NCI-H1694 (cell line): ENCODE measurements at places on chromosomes 1 and 21.
A peak's percentile ranks its signal among the peaks of the same experiment; 100 is the strongest.

DNA sequence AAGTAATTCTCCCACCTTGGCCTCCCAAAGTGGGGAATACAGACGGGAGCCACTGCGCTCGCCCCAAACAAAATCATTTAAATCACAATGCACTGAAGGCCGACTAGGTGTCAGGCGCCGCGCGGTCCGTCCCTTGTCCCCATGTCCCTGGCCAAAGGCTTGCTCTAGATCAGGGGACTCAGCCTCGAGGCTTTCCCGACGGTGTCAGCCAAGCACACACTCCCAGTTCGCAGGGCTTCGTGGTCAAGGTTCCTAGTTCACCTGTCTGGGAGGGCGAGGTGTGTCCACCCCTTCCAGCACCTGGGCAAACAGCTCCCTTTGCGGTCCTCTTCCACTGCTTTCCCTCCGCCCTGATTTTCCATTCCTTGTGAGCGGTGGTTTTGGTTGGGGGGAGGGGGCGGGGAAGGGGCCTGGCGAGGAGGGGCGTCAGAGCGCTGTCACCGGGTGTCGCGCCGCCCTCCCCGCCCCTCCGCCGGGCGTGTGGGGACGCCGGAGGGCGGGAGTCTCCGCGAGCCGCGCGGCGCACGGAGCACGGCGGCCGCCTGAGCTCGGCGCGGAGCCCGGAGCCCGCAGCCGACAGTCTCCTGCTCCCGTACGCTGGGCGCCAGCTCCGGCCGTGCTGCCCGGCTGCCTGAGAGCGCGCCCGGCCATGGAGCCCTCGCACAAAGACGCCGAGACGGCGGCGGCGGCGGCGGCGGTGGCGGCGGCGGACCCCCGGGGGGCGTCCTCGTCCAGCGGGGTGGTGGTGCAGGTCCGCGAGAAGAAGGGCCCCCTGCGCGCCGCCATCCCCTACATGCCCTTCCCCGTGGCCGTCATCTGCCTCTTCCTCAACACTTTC, at the start of gene STUM:
Gene STUM (plus strand): TSS at position 509 of the 838 bp plus-strand sequence. CDS start 141 bp downstream, at position 650.
- DNase-seq: peak; percentile 22

DNA sequence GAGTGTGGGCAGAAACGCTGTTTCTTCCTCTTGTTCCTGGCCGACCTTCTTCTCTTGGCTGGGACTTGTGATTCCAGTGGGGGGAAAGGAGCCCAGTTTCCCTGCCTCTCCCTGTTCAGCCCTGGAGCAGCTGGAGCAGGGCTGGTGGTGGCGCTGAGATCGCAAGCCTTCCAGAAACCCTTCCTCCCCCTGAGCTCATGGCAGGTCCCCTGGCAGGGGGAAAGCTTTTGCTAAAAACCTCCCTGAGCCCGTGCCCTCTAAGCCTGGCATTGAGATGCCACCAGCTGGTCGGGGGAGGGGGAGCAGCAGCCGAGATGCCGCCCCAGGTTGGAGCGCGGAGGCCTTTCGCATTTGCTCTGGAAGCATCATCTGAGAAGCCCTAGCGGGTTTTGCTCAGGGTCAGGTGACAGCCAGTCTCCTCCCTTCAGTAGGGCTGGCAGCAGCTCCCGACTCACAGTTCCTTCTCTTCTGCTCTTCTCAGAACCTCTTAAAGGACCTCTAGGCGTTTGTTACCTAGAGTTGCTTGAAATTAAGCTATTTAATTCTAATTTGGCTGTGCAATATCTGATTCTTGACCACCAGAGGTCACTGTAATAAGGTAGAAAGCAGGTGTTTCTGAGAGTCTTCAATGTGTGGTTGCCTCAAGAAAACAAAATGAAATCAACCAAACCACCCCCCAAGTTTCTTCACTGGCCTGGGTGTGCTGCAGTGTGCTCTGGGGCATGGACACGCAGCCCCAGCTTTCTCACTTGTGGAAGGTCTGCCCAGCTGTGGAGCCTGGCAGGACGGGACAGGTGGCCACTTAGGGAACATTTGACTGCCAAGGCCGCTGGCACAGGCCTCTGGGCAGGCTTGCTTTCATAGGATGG, 257.3 kb downstream of the CAMTA1 start:
- DNase-seq: peak; percentile 21

DNA sequence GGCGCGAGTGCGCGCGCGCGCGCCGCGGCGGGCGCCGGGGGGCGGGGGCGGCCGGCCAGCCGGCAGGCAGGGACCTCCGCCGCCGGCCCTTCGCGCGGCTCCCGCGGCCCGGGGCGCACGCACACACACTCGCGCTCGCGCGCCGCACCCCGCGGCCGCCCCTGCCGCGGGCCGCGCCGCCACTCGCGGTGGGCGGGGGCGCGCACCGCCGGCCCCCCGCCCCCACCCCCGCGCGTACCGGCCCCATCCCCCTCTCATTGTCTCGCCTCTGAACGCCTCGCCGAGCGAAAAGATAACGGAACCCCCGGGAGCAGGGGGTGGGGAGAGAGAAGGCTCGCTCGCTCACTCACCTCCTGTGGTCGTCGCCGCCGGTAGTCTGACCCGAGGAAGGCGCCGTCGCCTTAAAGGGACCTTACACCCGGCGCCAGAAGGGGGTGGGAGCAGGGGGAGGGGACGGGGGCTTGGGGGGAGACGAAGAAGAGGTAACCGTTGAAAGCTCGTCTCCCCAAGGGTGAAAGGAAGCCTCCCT, 428 bp downstream of the POGZ start:
- DNase-seq: peak; percentile 42

DNA sequence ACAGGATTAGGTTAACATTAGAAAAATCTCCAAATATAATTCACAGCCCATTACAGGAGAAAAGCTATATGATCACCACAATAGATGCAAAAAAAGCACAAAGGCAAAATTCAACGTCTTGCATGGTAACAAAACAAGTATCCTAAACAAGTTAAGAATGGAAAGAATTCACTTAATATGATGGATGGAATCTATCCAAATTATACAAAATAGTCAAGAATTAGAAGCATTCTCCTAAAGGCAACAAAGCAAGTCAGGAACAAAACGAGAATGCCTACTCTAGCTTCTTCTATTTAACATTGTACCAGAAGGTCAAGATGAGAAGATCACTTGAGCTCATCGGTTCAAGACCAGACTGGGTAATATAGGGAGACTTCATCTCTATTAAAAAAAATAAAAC, 442.8 kb downstream of the SETD4 start:
- no peak for DNase-seq

- no peak for DNase-seq
Measured at GRCh38 chr1:43634721-43635120, 15.2 kb upstream of the KDM4A start.
